ENCODE measurements at places on chromosomes 11 and 22. TPM values are rescaled to one million over a fixed set of nuclear protein-coding genes. Genes with fewer than 3 reads are reported as not detected.

DNA sequence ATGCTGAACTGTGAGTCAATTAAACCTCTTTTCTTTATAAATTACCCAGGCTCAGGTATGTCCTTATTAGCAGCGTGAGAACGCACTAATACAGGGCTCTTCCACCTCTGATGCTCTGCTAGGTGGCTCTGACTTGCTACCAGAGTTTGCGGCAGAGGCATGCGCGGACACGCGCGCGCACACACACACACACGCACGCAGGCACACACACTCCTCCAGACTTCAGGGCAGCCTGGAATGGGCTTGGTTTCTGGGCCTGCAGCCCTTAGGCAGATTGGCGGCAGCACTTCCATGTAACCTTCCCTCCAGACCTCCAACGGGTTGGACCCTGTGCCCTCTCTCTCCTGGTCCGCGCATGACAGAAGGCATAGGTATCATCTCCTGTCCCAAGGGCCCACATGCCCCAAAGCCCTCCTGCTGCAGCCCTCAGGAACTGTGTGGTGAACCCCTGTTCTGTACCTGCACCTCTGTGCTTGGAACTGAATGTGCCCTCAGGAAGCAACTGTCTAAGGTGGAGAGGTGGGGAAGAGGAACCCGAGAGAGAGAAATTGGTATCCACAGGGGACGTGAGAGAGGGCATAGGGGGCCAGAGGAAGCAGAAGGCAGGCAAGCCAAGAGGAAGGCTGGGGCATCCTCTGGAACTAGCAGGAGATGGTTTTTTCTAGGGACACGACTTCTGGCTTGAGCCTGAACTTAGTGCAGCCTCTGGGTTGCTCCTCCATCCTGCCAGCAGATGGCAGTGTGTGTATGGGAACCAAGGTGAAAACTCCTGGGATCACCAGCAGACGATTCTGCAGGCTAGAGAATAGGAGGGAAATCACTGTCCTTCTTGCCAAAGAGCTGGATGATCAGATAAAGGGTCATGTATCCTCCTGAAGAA, 23.4 kb upstream of the RIC3 start:
- peak; percentile 53 for DNase-seq

GRCh38 chr22:32204856-32205722, at the start of gene RFPL2:
Gene RFPL2, minus strand, starts transcription at chr22:32205073. Its CDS starts 2,622 bp downstream, at chr22:32202451.
- DNase-seq: no peak

DNA sequence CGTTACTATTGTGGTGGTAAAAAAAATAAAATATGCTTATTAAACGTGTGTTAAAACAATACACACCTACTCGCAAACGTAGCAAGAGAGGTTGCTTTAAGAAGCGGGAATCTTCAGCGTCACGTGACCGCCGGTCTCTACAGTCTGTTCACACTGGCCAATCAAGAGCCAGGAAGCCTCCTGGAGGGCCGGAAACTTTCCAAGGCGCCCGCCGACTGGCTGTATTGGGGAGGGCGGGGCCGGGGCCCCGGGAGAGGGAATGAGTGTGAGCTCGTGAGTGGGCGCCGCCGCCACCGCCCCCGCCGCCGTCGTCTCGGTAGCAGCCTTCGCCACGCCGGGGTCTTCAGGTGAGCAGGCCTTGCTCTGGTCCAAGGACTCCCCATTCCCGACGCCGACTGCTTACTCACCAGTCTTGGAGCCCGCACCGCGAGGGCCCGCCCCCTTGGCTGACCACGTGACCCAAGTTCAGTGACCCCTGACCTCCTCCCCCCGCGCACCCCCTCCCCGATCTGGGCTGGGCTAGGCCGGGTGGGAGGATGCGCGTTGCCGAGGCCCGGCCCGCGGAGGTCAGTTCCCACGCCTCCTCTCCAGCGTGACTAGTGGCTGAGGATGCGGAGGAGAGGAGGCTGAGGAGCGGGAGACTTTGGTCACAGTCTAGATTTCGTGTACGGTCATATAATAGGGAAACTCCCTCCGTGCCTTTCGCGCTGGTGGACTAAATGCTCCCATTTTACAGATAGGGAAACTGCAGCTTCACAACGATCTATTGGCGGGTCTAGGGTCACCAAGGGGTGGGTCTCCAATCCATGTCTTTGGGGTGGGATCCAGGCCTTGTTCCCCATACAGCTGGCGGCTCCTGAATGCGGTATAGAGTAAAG, at the start of gene TAF6L:
TSS of gene TAF6L (plus strand) at position 253 of the 878 bp plus-strand sequence. CDS start 4,388 bp downstream, outside the sequence.
- peak; percentile 95 for DNase-seq

Gene MCAM
- 67.4 TPM for polyA plus RNA-seq

DNA sequence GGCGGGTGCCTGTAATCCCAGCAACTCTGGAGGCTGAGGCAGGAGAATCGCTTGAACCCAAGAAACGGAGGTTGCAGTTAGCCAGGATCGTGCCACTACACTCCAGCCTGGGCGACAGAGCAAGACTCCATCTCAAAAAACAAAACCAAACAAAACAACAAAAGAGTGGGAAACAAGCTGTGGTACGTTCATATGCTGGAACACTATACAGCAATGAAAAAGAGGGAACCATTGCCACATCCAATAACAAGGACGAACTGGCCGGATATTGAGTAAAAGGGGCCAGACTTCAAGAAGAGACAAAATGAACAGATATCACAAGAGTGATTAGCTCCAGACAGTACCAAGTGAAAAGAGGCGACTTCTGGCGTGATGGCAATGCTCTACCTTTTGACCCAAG, 4.9 kb downstream of the MACROD1 start:
- no peak for DNase-seq

GRCh38 chr11:19499999-19500398, 212.6 kb upstream of the NAV2 start:
- DNase-seq: no peak

All from right renal pelvis (tissue), 4 donors.